NT2/D1 (cell line): ENCODE measurements at places on chromosomes 5 and 9.

GRCh38 chr9:134152022-134152448 is 12.3 kb downstream of the RNU6ATAC start:
- DNase-seq, result no peak

DNA sequence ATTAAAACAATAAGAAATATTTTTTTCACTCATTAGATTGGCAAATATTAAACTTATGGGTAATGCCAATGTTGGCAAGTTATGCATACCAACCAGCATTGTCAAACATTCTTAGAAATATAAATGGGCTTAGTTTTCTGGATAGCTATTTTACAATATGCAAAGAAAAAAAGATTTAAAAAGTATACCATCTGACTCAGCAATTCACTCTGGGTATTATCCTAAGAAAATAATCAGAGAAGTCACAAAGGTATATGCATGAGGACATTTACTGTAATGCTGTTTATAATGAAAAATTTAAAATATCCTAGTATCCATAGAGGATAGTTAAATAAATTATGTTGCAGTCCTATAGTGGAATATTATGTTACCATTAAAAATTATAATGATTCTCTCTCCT is 57.4 kb upstream of the PTPDC1 start:
- no peak for DNase-seq

- no peak for DNase-seq
Observed at GRCh38 chr5:116415989-116416388, 158.6 kb downstream of the SEMA6A start.

- DNase-seq, result no peak
Observed at GRCh38 chr5:128146671-128147070, 63.1 kb downstream of the SLC12A2 start.

DNA sequence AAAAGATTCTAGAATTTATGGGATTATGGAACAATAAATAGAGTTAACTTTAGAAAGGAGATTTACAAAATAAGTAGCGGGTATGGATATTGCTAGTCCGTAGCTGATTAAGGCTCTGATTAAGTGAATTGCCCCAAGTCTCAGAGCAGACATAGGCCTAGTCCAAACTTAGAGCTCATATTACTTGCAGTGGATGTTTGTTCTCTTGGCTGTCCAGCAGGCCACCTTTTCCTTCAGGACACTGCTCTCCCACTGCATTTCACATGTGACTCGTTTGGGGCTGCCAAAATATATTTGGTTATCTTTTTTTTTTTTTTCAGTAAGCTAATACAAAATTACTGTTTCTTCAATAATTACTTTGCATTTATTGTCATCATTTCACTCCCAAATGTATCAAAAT is 76.6 kb downstream of the ARRDC3 start:
- no peak for DNase-seq

GRCh38 chr9:127277099-127277498 is 12.5 kb downstream of the GARNL3 start:
- no peak for DNase-seq

GRCh38 chr9:21317956-21318923 is 13.1 kb upstream of the IFNA5 start:
- DNase-seq, result no peak

- DNase-seq, result no peak
Observed at GRCh38 chr9:3880851-3881250, 355.1 kb upstream of the RFX3 start.

GRCh38 chr5:95152131-95152530 is 132.8 kb downstream of the MCTP1 start:
- no peak for DNase-seq

DNA sequence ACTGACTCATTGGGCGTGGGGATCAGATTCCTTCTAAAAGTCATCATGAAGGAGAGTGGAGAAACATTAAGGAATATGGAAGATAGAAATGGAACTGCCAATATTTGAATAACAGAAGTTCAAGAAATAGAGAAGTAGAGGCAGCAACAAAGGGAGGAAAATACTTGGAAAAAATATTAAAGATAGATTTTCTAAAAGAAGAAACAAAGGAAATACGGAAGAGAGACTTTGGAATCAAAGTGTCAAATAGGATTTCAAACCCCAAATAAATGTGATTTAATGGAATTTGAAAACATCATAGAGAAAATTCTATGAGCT is 605.1 kb upstream of the KLF4 start:
- DNase-seq, result no peak

- no peak for DNase-seq
Observed at GRCh38 chr5:80240368-80240986, 15.4 kb downstream of the SERINC5 start.

DNA sequence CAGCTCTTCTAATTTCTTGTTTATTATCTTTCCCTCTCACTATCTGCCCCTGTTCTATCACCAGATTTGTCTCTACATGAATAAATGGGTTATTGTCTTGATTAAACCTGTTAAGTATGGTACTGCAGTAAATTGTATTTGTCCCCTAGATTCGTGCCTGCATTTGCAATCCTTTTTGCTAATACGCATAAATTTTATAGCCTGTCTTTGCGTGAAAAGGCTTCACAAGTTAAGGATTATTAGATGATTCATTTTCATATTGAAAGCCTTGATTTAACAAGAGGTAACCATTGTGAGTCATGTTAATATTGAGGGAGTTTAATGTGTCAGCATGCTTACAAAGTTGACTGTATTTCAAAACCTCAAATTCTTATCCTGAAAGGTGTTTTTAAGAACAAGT is 204.6 kb downstream of the PCSK1 start:
- DNase-seq, result no peak

GRCh38 chr5:159921721-159922120 is 5.4 kb downstream of the ADRA1B start:
- no peak for DNase-seq

GRCh38 chr5:100828898-100829356 is 74.2 kb downstream of the ST8SIA4 start:
- no peak for DNase-seq

GRCh38 chr9:102832814-102833213 is 162.3 kb upstream of the CYLC2 start:
- no peak for DNase-seq

DNA sequence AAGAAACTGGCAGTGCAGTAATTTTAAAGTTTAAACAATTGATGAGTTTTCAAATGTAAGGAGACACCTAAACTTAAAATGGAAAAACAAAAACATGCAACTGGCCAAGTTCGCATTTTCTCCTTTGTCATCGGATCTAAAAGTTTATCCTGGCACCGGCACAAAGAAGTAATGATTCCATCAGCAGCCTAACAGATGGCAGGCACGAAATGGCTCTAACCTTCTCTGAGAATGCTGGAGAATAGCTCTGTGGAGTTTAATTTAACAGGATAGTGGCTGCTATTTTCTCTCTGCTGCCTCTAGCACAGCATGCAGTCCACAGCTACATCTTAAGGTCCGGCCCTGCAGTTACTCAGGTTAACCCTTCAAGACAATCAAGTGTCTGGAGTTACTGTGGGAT is 82.2 kb downstream of the PRELID2 start:
- DNase-seq, result no peak

GRCh38 chr5:111143910-111144309 is 51.8 kb downstream of the WDR36 start:
- DNase-seq, result no peak

- no peak for DNase-seq
Observed at GRCh38 chr9:33378121-33378795, 24.1 kb downstream of the AQP7 start.

DNA sequence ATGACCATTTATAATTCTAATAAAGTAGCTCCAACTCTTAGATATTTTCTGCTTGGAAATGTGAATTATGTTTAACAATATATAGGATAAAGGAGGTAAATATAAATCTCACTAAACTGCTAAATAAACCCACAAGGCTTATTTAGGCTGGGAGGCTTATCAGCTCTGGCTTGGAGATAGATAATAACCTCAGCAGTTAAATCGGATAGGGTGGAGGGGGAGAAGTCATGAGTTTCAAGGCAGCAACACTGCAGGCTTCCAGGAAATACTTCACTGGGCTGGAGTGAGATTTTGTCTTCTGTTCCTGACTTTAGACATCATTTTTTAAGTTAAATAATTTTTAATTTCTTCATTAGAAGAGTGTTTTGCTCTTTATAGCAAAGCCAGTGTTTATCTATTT is 80.0 kb upstream of the ITGA2 start:
- DNase-seq, result no peak

GRCh38 chr9:116181853-116182610 is 28.4 kb downstream of the PAPPA start:
- no peak for DNase-seq

DNA sequence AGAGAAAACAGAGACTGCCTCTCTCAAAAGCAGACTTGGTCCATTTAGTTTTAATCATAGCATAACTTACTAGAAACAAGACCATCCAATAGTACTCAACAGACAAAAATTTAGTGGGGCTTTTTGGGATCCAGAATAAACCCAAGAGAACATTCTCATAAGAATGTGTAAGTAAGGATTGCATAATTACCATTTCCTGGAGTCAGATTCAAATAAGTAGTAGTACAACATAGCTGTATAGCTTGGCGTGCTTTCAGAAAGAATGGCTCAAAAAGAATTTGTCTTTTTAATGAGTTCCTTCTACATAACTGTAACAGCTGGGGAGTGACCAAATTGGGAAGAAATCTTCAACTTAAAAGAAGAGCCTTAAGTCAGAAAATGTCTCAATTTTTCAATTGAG is 145.4 kb downstream of the DENND1A start:
- no peak for DNase-seq

- DNase-seq, result peak; percentile 84
Observed at GRCh38 chr5:177455036-177455660, 8.5 kb downstream of the PRR7 start.

GRCh38 chr9:101176384-101176783 is 147.9 kb downstream of the PLPPR1 start:
- peak; percentile 20 for DNase-seq

DNA sequence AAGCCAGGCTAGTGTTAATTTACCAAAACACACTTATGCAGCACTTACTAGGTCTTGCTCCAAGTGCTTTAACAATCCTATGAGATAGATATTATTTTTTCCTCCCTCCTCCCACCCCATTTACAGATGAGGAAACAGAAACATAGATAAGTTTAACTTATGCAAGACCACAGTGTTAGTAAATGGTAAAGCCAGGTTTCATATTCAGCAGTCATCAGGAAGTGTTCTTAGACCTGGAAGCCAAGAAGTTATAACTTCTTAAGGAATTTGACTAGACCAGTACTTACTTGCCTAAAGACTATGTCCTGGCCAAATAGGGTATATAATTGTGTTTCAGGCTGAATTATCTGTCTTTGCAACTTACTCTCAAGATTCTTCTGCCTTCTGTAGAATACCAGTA is 15.9 kb downstream of the ABHD17B start:
- no peak for DNase-seq

GRCh38 chr9:97357056-97357455 is 49.6 kb downstream of the CCDC180 start:
- DNase-seq, result no peak

DNA sequence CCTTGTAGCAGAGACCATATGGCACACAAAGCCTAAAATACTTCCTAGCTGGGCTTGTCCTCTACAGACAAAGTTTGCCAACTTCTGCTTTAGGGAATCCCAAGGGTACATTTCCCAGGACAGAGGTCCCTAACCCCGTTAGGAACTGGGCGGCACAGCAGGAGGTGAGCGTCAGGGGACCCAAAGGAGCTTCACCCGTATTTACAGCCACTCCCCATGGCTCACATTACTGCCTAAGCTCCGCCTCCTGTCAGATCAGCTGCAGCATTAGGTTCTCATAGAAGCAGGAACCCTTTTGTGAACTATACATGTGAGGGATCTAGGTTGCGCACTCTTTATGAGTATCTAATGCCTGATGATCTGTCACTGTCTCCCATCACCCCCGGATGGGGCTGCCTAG is 88.5 kb upstream of the TRPM3 start:
- no peak for DNase-seq

- no peak for DNase-seq
Observed at GRCh38 chr5:78003450-78003849, 227.3 kb upstream of the TBCA start.

DNA sequence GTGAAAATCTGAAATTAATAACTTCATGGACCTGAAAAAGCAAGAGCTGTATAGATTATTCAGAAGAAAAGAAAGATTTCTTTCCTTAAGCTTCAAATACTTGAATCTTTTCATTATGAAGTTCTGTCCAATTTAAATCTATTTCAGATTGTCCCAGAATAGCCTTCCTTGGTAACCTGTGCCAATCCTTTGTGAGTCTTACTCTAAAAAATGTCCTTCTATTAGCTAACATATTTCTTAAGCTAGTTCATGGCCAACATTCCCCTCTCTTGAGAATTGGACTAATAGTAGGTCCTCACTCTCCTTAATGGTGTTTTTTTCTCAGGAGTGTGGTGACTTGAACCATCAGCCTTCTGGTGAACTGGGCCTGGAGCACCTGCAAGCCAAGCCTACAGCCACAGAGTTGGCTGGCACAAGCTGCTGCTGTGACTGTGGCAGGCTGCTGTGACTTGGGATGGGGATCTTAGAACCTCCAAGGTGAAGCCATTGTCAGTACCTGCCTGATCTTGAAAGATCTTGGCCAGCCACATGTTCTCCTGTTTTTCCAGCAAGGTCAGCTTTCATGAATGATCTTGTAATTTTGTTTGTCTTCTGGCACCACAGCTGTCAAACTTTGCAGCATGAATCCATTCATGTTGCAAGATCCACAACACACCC is 262.6 kb upstream of the MAP3K1 start:
- DNase-seq, result no peak

- no peak for DNase-seq
Observed at GRCh38 chr5:514673-515072, 9.6 kb downstream of the SLC9A3 start.

DNA sequence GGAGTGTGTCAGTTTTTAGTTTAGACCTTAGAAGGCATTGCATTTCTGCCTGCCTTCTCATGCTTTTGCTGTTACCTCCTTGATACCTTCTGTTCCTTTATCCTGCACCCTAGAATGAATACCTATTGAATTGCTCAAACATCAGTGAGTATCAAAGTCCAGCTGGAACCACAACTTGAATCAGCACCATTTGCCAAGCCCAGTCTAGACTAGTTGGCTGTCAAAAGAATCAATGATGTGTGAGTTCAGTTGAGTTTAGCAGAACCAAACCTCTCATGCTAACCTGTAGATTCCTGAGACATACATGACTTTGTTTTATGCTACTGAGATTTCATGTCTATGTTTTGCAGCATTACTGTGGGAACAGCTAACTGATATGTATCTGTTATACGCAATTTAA is 116.6 kb downstream of the FAM170A start:
- no peak for DNase-seq

- DNase-seq, result no peak
Observed at GRCh38 chr9:110919609-110920008, 118.7 kb downstream of the LPAR1 start.

DNA sequence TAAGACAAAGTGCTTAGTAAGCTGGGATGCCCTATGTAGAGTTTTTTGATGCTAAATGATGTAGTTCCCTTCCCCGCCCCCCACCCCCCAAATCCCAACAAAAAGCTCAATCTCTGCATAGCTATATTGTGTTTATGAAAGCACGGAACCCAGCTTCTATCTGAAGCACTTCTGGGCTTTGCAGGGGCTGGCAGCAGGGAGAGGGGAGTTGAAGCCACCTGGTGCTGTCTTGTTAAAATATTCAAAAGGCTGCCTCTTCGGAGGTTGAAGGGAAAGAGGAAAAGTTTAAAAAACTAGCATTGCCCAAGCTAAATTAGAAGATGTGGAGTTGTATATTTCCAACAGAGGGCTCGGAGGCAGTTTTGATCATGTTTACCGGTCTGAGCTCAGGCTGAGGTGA is 5.0 kb upstream of the TNC start:
- DNase-seq, result no peak

GRCh38 chr5:100731768-100732167 is 171.3 kb downstream of the ST8SIA4 start:
- no peak for DNase-seq

GRCh38 chr5:31192442-31192841 is 1.0 kb upstream of the CDH6 start:
- DNase-seq, result no peak
